Hepatic stellate cell (primary cell): ENCODE measurements at places on chromosomes 1 and 21.

DNA sequence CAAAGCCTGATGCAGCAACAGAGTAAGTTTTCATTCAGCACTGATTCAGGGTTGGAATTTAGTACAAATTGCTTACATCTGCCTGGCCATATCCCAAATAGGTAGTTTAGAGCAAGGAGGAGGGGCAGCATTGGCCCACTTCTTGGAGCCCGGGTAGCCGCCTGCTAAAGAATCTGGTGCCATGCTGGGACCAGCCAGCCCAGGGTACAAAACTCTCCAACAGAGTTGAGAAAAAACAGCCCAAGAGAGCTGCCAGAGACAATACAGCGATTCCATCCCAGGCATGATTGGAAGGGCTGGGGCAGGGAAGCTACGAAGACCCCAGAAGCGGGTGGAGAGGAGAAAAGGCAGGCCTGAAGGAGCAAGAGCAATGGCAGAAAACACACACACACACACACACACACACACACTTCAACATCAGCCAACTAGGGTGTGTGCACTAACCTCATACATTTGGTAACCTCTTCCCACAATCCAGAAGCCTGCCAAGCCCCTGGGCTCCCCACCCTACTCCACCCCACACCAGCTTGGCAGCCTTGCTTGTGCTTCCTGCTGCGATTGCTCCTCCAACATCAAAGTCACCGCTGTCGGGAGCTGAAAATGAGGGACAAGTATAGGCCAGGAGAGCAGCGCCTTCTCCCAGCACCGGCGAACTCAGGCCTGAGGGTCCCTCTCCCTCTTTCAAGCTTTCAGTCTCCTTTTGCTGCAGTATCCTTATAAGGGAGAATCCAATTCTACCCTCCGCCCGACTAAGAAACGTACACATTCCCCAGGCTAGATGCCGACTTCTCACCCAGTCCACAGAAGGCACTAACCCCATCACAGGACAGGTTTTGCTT, 1.2 kb downstream of the PIK3C2B start:
- peak; percentile 41 for DNase-seq

DNA sequence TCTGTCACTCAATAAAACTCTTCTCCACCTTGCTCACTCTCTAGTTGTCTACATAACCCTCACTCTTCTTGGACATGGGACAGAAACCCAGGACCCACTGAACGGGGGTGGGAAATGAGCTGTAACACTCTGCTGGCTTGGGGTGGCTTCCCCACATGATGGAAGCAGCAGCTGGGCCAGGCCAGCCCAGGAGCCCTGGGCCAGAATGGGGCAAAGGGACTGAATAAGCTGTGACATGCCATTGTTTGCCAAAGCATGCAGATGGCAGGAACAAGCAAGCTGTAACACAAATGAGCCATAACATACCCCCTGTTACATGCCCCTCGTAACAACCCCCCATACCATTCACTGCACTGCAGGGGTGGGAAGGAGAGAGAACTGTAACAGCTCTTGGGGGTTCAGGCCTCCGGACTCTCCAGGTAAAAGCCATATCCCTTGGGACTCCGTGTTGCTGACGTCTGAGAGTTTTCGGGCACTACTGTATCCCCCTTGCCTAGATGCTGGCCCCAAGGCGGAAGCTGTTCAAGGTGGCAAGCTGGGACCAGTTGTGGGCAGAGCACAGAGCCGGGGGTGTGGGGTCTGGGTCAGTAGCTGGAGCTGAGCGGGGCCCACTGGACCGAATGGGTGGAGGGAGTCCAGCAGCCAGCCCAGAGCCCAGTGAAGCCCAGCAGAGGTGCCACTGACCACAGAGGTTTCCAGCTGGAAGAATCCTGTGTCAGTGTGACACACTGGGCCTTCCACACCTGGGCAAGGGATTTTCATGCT, 56.1 kb upstream of the DMRTB1 start:
- DNase-seq: no peak

GRCh38 chr1:211882381-211883004, 51.9 kb upstream of the LPGAT1 start:
- no peak for DNase-seq

- DNase-seq: no peak
These were observed 65.7 kb downstream of the TLR5 start for GRCh38 chr1:223077247-223077833.

DNA sequence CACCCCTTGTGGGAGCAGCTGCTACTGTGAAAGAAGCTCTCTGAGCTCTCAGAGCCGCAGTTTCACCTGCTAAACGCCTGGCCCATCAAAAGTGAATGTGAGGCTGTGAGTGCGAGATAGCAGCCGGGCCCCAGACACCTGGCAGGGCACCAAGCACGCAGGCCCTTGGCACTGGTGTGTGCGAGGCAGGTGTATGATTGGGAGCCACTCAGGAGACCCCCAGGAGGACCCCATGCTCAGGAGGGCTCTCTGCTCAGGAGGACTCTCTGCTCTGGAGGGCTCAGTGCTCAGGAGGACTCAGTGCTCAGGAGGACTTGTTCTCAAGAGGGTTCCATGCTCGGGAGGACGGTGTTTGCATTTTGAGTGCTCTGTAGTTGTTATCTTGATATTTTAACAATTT, 14.3 kb upstream of the ADARB1 start:
- no peak for DNase-seq

- DNase-seq: no peak
These were observed 666.7 kb upstream of the ADAMTS5 start for GRCh38 chr21:27633631-27634030.

DNA sequence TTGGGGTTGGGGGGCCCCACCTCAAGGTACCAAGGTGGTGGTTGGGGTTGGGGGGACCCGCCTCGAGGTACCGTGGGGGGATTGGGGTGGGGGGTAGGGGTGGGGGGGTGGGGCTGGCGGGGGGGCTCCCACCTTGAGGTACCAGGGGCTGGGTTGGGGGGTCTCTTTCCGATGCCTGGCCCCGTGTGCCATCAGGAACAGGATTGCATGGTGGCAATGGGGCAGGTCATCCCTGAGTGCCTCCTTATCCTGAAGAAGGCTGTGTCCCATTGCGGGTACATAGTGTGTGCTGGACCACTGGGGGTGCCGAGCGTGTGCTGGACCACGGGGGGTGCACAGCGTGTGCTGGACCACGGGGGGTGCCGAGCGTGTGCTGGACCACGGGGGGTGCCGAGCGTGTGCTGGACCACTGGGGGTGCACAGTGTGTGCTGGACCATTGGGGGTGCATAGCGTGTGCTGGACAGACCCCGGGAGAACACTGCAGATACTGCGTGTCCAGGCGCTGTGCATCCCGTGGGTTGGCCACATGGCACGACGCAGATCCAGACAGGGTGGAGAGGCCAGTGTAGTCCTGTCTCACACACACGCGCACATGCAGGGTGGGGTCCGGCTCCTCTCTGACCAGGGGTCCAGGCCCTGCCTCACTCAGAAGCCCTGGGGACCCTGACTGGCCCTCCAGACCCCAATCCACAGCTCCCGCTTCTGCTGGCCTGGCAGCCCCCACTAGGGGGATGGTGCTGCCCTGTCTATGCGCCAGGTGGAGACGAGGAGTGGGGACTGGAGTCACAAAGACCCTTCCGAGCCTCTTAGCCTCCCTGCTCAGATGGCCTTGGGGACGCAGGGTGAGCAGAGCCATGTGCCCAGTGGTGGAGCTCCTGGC, 4.2 kb downstream of the SCNN1D start:
- DNase-seq: no peak

- no peak for DNase-seq
These were observed 297.4 kb downstream of the TM2D1 start for GRCh38 chr1:61427510-61427909.

DNA sequence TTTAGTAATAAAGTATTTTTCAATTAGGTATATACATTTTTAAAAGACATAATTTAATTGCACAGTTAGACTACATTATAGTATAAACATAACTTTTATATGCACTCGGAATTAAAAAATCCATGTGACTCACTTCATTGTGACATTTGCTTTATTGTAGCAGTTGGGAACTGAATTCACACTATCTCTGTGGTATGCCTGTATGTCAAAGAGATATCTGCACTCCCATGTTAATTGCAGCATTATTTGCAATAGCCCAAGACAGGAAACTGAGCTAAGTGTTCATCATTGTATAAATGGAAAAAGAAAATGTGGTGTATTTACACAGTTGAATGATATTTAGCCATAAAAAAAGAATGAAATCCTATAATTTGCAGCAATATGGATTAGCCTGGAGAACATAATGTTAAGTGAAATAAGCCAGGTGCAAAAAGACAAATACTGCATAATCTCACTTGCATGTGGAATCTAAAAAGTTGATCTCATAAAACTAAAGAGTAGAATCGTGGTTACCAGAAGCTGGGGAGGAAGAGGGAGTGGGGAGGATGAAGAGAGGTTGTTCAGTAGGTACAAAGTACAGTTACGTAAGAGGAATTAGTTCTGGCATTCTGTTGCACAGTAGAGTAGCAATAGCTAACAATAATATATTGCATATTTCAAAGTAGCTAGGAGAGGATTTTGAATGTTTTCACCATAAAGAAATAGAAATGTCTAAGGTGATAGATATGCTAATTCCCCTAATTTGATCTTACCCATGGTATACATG, 64.8 kb downstream of the DPT start:
- DNase-seq: no peak

DNA sequence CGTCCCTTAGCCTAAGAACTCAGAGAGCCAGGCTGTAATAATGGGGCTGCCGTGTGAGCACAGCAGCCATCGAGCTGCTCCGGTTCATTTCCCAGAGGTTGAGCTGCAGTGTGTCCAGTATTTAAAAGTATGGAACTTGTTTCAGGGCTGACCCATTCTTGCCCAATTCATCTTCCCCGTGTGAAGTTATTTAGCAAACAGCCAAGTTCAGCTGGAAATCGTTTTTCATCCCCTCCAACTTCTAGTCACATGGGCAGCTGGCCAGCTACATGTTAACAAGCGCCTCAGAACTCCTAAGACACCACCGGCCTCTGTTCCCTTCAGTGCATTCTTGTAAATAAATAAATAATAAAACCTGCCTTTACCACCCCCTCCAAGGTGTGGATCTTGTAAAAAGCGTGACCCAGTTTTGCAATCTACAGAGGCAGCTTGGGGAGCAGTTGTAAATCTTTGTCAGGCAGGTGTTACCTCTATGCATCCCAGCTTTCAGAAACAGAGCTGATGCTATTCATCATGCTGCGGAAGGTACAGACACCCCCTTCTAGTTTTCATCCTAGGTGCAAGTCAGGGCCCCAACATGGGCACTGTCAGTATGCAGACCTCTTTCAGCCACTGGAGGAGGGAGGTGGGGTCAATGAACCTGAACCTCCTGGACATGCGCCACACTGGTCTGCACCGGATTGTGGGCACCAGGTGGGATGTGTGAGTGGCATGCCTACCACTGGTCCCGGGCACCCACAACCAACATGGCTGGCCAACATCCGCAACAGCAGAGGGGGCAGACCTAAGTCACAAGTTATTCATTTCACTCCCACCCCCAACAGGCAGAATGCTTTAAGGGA, 18.7 kb upstream of the KNCN start:
- no peak for DNase-seq

DNA sequence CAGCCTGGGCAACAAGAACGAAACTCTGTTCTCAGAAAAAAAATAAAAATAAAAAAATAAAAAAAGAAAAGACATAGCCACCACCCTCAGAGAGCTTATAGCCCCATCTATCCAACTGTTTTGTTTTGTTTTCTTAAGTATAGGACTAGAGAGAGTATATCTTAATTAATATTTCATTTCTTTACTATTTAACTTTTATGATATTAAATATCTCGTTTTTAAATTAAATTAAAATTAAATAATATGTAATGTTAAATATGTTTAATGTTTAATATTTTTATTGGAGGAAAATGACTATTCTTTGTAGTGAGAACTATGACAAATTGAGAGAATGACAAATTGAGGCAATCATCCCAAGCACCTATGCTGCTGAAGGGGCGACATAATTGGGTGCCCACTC, 33.1 kb upstream of the YTHDF2 start:
- DNase-seq: no peak

- no peak for DNase-seq
These were observed 102.6 kb upstream of the ATP1A1 start for GRCh38 chr1:116270316-116271057.

DNA sequence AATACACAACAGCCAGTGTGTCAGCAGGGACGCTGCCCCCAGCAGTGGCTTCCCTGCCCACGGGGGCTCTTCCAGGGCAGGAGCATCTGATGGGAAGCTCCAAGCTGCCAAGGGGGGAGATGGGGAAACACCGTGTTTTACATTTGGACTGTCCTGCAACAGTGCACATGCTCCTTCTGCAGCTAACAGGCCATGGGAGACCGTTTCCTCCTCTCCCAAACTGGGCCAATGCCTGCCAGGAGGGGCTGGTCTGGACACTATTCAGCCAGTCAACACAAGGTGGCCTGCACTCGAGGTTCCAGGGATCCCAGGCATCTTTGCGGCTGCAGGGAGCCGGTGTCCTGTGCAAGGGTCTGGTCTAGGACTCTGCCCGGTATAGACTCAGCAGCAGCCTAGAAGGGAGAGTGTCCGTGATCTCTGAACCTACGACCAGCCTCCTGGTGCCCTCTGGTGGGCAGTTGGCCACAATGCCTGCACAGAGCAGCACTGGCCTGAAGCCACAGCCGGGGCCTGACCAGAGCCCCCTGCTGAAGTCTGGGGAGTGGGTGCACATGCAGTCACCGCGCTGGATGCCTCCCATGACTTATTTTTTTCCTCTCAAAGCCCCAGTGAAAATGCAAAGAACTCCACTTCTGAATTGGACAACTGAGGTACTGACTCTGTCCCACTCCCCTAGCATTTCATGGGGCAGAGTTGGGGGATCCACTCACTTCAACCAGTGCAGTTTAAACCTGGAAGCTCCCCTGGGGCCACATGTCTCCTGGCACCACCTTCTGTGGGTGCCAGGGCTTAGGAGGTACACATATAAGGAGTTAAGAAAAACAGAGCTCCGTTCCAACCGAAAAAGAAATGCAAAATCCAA, 33.3 kb downstream of the RCC2 start:
- DNase-seq: peak; percentile 85

- DNase-seq: no peak
These were observed 60.1 kb downstream of the AGPAT3 start for GRCh38 chr21:43925096-43925481.

DNA sequence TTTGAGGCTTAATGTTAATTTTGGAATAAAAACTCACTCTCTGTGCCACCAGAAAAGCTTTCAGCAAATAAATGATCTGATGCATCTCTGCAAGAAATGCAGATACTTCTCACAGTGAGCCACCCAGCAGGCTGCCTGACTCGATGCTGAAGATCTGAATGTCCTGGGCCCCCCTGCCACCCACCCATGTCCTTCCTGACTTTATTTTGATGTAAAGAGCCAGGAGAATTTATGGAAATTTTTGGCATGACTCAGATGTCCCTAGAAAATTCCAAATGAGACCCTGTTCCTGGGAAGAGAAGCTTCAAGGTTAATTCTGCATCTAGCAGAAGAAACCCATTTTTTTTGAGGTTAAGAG, 62.8 kb upstream of the COA6 start:
- DNase-seq: no peak

DNA sequence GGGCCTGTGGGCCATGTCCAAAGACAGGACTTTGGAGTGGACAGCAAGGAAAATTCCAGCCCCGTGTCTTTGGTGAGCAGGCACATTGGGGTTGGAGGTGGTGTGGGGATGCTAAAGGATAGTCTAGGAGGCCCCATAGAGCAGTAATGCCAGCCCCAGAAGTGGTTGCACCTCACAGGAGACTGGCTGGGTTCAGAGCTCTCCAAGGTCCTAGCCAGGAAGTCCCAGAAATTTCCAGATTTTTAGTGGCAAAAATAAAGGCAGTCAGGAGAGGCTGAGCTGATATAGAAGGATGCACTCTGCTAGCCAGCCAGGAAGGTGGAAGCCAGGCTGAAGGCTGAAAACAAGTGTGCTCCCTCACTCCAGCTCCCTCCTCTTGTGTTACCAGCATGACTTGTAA, 144.0 kb upstream of the KCND3 start:
- no peak for DNase-seq

- DNase-seq: no peak
These were observed 27.8 kb downstream of the DMAP1 start for GRCh38 chr1:44240802-44241671.
